ENCODE measurements at places on chromosomes 5 and 9.
A peak's percentile ranks its signal among the peaks of the same experiment; 100 is the strongest.

DNA sequence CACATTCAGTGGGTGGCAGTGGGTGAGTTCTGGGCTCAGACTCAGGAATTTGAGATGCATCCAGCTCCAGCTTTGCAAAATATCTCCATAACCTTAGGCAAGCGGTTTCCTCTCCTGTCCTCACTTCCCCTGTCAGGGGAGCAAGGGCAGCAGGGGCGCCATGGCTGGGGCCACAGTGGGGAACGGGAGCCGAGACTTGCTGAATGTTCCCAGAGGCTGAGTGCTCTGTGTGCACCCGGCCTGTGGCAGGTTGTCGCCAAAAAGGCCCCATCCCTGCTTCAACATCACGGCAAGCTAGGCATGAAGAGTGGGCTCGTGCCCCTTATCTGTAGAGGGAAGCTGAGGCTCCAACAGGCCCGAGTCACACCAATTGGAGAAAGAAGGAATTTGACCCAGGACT is 268.8 kb downstream of the NSG2 start:
- no peak for DNase-seq

GRCh38 chr5:14256026-14256690 is 113.0 kb downstream of the TRIO start:
- no peak for DNase-seq

GRCh38 chr5:172345881-172346280 is 62.3 kb upstream of the UBTD2 start:
- no peak for DNase-seq

DNA sequence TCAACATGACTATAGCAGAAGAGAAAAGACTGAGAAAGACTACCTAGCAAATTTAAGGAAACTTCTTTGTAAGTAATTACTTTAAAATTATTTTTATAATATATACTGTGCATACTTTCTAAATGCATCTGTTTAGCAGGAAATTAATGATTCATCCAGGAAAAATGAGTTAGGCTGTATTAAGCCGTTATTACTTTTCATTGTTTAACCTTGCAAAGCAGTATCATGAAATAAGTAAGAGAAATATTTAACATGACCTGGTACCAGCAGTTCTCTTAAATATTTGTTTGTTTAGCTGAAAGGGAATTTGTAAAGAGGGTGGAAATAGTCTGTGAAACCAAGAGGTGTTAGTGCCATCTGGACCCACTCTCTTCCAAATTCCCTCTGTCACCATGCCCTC is 175.0 kb downstream of the GNAQ start:
- DNase-seq, result no peak

DNA sequence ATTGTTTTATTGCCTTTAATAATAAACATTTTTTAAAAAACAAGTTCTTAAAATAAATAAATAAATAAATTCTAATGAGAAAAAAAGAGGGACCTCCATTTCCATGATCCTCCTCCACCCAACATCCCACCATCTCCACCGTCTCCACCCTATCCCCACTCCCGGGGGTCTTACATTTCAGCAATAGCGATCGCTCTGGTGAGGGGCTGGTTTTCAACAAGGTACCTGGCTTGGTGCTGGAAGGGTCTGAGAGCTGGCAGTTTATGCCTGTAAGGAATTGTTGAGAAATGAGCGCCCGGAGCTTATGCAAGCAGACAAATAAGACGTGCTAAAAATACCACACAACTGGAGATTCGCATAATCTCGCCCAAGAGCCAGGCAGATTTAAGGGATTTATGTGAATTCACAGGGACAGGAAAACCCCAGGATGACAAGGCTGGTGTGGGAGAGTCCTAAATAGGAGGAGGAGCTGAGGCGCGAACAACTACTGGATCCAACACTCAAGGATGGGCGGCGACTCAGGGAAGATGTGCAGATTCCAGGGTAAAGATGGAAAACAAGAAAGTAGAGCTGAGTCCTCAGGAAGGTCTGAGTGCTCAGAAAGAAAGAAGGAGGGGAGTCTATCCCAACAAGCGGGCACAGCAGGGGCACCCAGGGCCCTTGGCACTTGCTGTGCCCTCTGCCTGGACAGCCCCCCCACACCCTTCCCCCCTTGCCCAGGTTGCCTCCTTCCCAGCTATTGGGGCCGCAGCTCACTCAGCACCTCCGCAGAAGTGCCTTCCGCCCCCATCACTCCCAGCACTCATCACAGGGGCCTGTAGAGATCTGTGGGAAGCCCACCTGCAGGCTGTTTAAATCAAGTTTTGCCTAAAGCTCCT is 27.0 kb downstream of the TRIM14 start:
- no peak for DNase-seq

GRCh38 chr9:91360551-91361290 is 997 bp downstream of the AUH start:
- peak; percentile 21 for DNase-seq
